ENCODE measurements at places on chromosomes 1 and 21.
A peak's percentile ranks its signal among the peaks of the same experiment; 100 is the strongest.

GRCh38 chr1:101918277-101918676, 78.4 kb downstream of the OLFM3 start:
- no peak for DNase-seq

- DNase-seq, result peak; percentile 49
Observed at GRCh38 chr1:222654849-222655248, 37.0 kb downstream of the MIA3 start.

- no peak for DNase-seq
Observed at GRCh38 chr1:29962831-29963247, 726.5 kb downstream of the PTPRU start.

DNA sequence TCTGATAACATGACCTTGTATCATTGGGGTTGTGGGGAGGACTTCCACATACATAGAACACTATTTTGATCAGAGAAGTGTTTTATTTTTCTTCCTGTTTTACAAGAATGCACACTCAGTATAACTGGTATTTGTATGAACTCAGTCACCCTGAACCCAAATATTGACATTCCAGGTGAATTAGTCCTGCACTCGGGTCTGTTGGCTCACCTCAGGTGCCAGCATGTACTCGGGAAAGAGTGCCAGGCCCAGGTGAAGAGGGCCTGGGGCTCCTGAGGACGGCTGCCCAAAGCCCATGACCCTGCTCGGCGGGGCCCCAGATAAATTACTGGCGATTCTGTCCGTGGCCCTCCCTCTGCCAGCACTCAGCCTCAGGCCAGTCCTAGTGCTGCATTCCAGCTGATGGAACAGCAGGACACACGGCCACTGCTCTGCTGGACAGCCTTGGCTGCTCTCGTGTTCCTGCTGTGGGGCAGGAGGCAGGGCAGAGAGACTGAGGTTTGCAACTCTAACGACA, 75.4 kb upstream of the TMPRSS2 start:
- DNase-seq, result no peak

DNA sequence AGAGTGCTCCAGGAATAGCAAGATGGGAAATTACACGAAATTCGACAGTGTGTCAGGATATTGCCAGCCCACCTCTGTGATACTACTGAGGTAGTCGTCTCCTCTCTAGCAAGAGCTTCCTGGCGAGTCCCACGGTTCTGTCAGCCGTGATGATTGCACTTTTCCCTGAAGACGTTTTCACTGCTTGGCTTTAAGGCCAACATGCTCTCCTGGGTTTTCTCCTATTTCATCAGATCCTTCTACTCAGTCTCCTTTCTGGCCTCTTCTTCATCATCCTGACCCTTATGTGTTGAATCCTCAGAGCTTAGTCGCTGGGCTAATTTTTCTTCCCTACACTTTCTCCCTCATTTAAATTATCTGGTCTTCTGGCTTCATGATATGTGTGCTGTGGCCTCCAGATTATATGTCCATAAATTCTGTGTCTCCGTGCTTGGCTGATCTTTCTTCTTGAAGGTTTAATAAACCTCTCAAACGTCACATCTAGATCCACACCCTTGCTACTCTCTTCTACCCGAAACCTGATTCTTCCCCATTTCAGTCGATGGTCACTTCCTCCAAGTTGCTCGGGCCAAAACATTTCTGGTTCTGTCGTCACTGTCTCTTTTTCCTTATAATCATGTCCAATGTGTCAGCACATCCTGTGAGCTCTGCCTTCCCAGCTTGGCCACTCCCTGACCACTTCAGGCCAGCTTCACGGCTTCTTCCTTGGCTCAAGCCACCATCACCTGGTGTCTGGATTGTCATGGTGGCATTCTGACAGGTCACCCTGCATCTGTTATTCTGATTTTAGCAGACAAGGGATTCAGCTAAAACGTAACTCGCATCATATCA, 12.2 kb downstream of the OR2B11 start:
- no peak for DNase-seq

DNA sequence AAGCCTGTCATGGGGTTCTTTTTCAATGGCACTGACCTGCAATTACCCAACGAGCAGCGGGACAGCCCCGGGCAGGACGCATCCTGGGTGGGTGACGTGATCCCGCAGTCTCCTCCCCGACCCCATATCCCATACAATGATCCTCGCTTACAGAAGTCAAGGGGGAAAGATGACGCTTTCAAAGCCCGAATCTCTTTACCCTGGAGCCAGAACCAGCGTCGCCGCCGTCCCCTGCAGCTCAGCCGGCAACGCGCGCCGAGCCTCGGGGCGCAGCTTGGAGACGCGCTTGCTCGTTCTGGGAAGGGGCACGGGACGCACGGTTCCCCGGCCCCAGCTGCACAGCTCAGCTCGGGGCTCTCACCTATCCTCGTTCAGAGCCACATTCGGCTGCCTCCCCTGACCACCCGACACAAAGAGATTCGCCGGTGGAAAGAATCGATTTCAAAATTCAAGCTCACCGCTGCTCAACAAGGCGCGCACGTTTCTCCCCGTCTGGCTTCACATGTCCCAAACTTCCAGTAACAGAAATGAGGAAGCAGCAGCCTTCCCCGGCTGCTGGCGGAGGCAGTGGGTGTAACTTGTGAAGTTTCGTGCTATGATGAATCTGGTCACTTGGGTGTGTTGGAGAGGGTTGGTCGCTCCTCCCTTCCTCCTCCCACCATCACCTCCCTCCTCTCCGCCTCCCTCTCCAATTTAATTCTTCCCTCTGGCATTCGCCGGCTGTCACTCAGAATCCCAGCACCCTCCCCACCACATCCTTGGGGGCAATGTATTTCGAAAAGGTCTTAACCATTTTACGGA, at the start of gene TIAM1:
TSS of gene TIAM1 (minus strand) at position 582 of the 801 bp plus-strand sequence. CDS start 77,289 bp downstream, outside the sequence.
- no peak for DNase-seq

- DNase-seq, result no peak
Observed at GRCh38 chr1:1169429-1170214, 4.1 kb upstream of the TTLL10 start.

GRCh38 chr1:234720709-234721441, 110.9 kb upstream of the IRF2BP2 start:
- DNase-seq, result no peak

GRCh38 chr1:42006836-42007235, 88.1 kb upstream of the HIVEP3 start:
- no peak for DNase-seq

- no peak for DNase-seq
Observed at GRCh38 chr1:125065092-125065820, 3880.5 kb downstream of the SRGAP2C start.

DNA sequence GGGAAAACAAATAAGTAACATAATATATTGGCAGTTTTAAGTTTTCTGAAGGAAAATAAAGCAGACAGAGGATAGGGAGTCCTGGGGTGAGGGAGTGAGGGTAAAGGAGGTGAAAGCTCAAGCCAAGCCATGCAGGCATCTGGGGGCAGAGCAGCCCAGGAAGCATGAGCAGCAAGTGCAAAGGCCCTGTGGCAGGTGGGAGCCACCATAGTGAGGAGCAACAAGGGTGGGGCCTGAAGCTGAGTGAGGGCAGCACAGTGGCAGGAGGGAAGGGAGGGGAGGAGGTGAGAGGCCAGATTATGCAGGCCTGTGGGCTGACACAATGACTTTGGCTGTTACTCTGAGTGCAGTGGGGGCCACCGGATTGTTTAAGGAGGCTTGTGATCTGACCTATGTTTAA, 138.8 kb upstream of the TNR start:
- DNase-seq, result no peak

DNA sequence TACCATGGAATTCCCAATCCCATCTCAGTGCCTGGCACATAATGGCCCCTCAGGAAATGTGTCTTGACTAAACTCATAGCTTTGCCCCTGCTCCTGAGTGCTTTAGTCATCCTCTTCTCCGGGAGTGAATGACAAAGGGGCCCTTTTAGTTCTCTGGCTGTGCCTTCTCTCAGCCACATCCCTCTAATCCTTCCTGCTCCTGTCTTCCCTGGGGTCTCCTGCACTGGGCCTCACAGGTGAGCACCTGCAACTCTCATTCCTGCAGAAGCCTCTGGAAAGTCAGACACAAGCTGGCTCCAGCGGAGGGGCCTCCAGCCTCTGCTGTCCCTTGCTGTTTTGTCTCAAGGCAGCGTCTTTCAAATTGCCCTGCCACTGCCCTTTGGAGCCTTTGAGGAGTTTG, 14.0 kb upstream of the ETV3L start:
- no peak for DNase-seq

- DNase-seq, result no peak
Observed at GRCh38 chr1:8497210-8497819, 179.4 kb downstream of the SLC45A1 start.

DNA sequence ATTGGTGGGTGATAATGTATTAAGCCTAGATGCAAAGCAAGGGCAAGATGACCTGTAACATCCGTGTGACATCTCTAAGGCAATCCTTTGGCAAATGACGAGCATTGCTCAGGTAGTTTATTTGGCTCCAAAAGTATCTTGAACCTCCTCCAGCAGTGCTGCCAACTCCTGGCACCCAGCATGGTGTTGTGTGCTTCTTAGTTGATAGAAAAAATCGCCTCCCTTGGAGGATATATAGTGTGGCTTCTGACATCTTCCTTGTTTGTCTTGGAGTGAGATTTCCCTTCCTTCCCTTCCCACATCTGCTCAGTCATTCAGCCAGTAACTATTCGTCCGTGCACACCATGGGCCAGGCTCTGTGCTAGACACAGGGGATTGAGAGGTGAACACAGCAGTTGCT, 121.8 kb downstream of the TOMM20 start:
- no peak for DNase-seq

- DNase-seq, result no peak
Observed at GRCh38 chr1:203678943-203679661, 52.5 kb downstream of the ATP2B4 start.

DNA sequence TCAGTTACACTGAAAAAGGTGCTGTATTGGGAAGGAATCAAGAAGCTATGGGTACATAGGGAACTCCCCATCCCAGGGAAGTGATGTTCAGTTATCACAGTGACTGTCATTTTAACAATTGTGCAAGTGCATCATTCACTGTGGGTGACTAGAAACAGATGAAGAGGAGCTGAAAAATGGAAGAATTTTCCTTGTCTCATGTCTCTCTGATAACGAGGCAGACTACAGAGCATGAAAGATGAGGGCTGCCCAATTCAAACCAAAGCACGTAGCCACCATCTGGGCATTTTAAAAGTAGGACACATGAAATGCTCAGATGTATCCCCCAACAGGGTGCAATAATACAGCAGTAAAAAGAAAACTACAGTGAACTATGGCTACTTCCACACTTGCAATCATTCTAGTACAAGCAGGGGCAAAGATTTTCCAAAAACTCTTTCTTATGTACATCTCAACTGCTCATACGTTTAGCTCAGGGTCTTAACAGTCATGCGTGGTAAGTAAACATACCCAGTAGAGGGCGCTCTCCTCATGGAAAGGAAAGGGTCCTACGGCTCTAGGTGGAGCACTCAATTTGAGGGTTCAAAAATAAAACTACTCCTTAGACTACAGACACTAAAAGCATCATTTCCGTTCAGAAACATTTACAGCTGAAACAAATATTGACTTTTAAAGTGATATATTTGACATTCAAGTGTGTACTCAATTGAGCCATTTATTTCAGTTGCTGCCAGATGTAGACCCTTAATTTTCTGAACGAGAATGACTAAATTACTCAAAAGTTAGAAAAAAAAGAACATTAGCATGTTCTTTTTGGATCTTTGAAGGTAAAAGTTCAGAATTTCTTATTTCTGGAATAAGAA, 143.2 kb downstream of the KCTD3 start:
- no peak for DNase-seq

DNA sequence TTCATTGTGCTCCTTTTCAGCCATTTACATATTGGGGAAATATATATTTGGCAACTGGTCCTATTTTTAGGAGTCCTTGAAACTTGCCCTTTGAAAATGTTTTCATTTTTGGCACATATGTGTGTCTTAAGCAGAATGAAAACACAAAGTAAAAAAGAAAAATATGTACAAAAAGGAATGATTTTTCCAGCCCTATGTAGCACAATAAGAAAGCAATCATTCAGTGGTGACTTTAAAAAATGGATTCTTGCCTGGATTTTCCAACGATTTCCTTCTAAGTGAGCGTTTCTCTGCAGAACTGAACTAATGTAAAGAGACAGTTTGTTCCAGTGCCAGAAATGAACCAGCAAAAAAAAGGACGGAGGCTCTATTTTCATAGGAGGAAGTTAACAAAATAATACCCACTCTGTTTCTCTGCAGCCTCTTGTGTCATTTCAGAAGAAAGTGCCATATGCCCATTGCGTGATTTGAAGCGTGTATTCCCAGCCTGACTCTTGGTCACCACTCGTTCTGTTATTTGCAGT, 340.1 kb downstream of the SETD4 start:
- DNase-seq, result no peak

DNA sequence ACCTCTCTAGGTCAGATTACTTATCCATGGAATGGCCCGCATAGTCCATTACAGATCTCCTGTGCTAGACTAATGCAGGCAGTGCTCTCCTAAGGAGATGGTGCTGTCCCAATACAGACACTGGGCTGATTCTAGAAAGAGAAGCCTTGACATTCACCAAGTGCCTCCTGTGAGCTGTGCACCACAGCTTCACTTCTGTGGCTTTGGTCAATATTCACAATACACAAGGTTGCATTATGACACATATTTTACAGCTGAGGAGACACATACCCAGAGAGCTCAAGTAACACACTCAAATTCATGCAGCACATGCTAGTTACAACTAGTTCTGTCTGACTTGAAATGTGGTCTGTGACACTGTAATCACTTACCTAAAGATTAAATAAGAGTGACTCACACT, 59.4 kb upstream of the LRRC8B start:
- no peak for DNase-seq

DNA sequence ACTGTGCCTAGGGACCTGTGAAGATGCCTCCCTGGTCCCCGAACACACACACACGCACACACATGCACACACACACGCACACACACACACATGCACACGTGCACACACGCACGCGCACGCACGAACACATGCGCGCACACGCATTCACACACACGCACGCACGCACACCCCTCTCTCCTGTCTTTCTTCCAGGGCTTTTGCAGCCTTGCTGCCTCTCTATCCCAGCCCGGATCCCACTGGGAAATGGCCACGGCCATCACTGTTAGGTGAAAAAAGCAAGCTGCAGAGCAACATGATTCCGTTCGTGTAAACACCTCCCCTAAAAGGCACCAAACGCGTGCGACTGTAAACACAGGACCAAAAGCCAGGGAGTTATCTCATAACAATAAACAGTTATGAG, 39.7 kb downstream of the NKAIN1 start:
- no peak for DNase-seq

GRCh38 chr1:222106377-222106776, 364.5 kb upstream of the DUSP10 start:
- no peak for DNase-seq

GRCh38 chr1:199020904-199021303, 382.1 kb downstream of the PTPRC start:
- no peak for DNase-seq

- no peak for DNase-seq
Observed at GRCh38 chr21:30652891-30653290, 10.2 kb downstream of the KRTAP20-3 start.

- DNase-seq, result no peak
Observed at GRCh38 chr1:47686731-47687630, 249.1 kb downstream of the FOXD2 start.

GRCh38 chr1:67376381-67376780, 53.8 kb downstream of the SERBP1 start:
- no peak for DNase-seq

- DNase-seq, result no peak
Observed at GRCh38 chr1:152537496-152537895, 23.2 kb downstream of the CRCT1 start.
